ENCODE measurements at places on chromosomes 3 and 15.

- no peak for DNase-seq
These were observed 8.4 kb downstream of the ABHD2 start for GRCh38 chr15:89096664-89097063.

GRCh38 chr3:63655519-63655918, 3.0 kb downstream of the SNTN start:
- DNase-seq: no peak

- DNase-seq: no peak
These were observed 33.3 kb downstream of the PLD1 start for GRCh38 chr3:171776839-171777583.

DNA sequence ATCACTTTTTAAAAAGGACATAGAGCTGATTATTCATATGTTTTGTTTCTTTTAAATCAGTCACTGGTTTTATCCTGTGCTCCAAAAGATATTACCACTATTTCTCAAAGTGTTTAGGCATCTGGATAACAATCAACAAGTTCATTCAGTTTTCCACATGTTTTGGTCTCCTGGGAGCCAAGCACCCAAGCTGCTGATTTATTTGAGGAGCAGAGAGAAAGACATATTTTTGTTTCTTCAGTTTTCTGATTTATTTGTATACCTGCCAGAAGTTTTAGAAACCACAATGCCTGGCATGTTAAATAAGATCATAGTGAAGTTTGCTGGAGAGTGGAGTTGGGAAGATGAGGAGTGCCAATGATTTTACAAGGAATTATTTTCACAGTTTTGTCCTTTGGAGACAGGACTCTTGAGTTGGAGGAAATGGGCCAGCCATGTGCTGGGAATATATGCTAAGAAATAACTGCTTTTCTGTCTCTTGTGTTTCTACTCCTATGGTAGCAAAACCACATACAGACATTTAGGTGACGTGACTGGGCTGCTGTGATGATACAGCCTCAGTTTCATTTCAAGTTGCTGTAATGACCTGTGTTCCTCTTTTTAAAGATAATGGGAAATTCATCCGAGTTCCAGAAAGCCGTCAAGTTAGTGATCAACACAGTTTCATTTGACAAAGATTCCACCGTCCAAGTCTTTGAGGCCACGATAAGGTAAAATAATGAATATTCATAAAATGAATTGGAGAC, 11.7 kb downstream of the EDEM1 start:
- no peak for DNase-seq

DNA sequence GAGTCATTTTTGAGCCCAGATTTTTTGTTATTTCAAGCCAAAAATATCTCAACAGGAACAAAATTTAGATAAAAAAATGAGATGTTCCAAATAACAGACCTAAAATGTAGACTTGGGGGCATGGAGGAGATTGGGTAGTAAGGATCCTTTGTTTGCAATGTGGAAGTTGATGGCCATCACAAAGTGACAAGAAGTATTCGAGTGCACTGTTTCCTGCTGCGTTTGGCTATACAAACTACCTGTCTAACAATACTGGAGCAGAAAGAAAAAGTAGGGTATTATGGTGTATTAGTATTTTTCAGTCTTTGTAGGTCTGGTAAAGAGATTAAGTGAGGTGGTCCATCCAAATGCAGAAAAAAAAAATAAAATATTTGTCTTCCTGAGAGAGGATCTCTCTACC, 284.2 kb downstream of the C3orf38 start:
- DNase-seq: no peak

DNA sequence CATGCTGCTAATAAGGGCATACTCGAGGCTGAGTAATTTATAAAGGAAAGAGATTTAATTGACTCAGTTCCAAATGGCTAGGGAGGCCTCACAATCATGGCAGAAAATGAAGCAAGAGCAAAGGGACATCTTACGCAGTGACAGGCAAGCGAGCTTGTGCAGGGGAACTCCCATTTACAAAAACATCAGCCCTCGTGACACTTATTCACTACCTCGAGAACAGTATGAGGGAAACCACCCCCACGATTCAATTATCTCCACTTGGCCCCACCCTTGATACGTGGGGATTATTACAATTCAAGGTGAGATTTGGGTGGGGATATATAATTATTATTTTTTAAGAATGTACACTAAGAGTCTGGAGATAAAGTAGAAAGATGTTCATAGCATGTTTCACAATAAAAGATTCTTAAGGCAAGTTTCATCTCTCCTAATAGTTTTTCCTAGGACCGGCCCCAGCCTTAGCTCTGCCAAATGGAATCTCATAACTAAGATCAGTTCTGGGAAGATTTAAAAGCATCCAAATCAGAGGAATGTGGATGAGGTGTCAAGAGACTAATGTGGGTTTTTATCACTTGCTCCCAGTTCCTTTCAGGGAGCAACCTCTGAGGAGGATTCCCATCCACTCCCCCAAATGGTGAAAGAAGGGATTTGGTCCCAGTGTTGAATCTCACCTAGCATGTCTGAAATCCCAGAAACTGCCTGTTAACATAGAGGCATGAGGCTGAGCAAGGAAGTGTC, 221.0 kb downstream of the ZMAT3 start:
- DNase-seq: no peak

DNA sequence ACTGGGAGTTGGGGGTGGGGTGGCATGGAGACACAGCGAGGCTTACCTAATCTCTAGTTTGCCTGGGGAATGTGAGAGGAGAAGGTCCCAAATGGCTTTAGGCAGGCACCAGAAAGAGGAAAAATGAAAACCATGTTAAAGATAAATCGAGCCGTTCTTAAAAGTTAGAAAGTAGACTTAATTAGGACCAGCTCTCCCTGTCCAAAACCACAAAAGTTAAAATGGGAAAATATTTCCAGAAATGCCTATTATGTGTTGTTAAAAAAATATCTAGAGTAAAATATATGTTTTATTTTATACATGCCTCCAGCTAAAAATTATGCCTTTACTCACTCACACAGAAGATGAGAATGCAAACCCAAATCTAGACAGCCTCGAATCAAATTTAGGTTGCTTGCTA, 50.1 kb downstream of the LRTM1 start:
- no peak for DNase-seq

DNA sequence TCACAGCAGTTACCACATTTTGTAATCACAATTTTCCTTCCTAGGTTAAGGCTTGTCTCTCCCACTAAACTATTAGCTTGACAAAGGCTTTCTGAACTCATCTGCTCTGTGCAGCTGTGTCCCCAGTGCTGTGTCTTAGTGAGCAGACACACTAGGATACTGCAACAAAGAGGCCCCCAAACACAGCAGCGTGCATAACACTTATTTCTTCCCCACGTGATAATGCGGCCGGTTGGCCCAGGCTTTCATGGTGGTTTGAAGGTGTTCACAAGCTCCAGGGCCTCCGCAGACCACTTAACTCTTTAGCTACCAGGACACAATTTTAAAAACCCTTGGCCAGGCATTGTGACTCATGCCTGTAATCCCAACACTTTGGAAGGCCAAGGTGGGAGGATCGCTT, 2.2 kb upstream of the HDAC11 start:
- no peak for DNase-seq

DNA sequence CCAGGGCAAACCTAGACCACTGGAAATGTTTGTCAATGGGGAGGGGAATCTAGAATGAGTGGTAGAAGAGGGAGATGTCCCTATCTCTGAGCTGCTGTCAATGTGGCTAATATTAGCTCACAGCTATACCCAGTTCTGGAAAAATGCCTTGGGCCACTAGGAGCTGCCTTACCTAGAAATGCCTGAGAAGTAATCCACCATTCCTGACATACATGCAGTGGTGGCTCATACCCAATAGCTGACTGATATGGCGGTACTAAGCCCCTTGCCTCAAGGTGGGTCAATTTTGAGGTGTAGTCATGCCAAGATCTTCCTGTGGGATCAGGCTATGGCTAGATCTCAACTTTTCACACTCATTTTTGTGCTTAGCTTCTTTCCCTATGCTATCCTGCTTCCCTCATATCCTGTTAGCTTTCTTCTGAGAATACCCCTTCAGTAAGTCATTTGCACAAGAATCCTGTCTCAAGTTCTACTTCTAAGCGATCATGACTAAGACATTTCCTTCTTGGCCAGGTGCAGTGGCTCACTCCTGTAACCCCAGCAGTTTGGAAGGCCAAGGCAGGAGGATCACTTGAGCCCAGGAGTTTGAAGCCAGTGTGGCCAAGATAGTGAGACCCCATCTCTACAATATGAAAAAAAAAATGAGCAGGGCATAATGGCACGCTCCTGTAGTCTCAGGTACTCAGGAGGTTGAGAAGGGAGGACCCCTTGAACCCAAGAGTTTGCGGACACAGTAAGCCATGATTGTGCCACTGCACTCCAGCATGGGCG, 49.1 kb upstream of the RFX7 start:
- no peak for DNase-seq

GRCh38 chr3:45830121-45830520, 11.8 kb downstream of the LZTFL1 start:
- DNase-seq: no peak

- no peak for DNase-seq
These were observed 429 bp upstream of the LOXL1 start for GRCh38 chr15:73925848-73926218.

- DNase-seq: no peak
These were observed 8.9 kb upstream of the PCOLCE2 start for GRCh38 chr3:142897807-142898206.

- DNase-seq: no peak
These were observed 554.7 kb downstream of the FOXP1 start for GRCh38 chr3:71028802-71029201.

DNA sequence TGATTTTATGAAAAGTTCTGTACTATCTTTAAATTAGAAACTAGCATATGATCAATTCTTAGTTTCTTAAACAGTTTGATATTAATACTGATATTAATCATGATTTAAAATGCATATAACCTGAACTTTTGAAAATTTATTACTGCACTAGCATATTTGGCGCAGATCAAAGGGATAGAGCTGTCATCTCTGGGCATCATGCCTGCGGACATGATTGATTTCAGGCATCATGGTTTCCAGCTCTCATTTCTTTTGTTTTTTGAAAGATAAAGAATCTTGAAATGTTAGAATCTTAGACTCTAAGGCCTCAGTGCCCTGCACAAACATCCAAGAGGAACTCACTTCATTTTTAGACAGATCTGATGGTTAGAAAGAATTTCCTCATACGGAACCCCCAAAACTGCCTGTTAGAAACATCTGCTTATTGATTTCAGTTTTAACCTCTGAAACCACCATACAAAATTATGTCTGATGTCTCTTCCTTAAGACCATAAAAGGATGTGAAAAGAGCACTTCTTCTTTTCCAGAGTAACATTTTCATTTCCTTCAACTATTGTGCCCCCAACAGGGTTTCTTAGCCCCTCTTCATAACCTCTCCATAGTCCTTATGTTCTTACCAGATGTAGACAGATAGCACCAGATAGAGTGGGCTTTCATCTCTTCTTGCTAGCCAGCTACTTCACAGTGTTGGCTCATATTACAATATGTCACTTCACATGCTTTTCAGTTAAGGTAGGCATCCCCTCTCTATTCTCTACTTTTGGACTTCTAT, 110.8 kb downstream of the BBX start:
- DNase-seq: no peak

- DNase-seq: no peak
These were observed 63.0 kb downstream of the VPS8 start for GRCh38 chr3:184874709-184875644.

DNA sequence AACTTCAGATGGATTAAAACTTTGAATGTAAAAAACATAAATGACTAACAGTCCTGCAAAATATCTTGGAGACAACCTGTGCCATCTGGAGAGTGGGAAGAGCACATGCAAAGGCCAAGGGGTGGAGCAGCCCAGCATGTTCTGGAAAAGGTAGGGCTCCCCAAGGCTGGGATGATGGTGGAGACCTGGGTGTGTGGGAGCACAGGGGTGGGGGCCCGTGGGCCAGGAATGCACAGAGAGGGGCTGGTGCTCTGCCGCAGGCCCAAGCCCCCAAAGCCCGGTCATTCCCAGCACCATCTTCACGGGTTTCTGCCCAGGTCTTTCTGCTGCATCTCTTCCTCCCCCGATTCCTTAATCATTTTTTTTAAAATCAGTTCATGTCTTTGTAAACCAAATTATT, 9.7 kb upstream of the GATA2 start:
- no peak for DNase-seq

GRCh38 chr3:141152801-141153678, 78.6 kb upstream of the PXYLP1 start:
- no peak for DNase-seq

- DNase-seq: peak; percentile 16
These were observed 106.6 kb downstream of the SSR3 start for GRCh38 chr3:156448300-156448699.

DNA sequence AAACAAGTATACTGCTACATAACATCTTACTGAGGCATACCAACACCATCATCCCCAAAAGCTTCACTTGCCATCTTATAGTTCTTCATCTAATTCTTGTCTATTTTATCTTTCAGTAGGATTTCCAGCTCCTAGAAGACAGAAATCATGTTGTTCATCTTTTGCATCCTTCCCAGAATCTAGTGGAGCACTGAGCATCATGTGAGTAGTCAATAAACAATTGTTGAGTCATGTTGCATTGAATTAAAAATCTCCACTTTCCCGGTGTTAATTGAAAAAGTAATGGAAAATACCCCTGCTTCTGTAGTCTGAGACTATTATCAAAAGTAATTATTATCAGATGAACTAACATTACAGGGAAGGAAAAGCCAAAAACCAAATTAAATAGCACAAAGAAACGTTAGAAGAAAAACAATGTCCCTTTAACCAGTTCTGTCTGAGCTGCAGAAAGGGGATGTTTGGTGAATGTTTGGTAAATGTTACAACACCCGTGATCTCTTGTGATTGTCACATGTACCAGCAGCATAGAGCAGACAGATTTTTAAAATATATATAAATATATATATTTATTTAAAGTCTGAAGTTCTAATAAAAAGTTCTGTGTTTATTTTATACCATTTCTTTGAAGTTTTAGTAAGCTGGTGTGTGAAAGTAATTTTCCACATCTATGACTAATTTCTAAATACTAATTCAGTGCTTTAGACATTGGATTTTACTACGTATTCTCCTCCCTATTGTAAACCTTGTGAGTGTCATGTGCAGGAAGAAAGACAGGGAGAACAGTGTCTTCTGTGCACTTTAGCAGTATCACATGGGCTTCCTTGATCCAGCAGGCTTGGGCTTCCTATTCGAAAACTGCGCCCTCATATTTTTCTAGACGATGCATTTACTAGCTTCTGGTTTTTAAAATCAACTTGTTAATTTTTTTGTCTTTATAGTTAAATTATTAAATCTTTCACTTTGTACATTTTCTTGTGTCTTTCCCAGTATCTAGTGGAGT, 85.6 kb downstream of the RAP2B start:
- DNase-seq: no peak

DNA sequence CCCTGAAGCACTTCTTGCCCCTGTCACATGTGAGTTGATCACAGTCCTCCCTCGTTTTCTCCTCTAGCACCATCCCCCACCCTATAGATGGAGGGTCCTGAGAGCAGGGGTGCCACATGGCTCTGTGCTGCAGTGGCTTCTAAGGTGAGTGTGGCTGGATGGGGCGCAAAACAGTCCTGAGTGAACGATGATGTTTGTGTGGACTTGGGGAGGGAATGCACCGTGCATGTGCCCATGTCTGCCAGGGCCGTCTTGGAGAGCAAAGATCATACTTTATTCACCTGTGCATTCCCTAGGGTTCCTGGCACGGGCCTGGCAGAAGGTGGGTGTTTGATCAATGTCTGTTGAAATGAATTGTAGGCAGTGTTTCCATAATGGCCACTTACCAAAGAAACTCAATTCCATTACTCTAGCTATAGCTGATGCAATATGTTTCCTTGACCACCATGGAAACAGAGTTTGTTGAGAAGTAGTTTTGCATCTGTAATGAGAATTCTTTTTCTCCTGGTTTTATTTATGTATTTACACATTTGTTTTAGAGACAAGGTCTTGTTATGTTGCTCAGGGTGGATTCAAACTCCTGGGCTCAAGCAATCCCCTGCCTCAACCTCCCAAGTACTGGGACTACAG, 58.0 kb downstream of the ABTB1 start:
- DNase-seq: no peak

All from effector memory CD8-positive, alpha-beta T cell (primary cell).